ELF-1 (cell line): ENCODE measurements at places on chromosomes 12 and 14.

GRCh38 chr12:96131230-96131788, 62.9 kb upstream of the ELK3 start:
- DNase-seq = no peak

- no peak for DNase-seq
Observed at GRCh38 chr12:71837356-71837755, 2.2 kb upstream of the TBC1D15 start.

DNA sequence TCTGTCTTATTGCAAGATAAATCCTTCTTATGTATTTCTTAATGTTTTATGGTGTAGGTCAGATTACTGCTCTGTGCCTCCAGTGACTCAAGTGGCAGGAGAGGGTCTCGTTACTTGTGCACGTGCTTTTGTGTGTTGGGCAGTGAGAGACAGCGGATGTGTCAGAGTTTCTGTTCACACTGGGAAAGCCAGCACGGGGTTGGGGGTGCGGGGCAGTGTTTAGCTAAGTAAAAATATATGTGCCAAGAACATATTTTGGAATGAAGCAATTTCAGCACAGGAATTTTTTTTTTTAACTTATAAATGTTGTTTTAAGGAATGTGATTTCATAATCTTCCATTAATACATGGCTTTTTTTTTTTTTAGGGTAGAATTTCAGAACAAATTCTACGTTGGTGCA, 4.5 kb upstream of the DNAH10 start:
- no peak for DNase-seq

DNA sequence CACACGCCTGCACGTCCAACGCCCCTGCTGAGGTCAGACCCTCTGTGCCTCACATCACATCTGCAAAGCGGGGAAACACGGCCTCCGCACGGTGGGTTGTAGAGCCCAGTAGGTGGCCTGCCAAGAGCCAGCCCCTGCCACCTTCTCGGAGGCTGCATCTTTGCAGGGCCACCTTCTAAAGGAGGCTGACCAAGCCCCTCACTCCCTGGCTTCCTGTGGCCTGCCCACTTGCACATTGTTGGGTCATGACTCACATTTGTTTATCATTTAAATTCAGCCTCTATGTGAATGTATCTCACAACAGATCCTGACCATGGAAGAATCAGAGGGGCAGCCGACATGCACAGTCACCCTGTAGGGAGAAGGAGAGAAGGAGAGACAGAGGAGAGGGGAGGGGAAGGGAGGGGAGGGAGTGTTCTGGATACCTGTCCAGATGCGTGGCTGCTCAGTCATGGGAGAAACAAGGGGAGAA, 319.5 kb upstream of the DIO3 start:
- peak; percentile 57 for DNase-seq

DNA sequence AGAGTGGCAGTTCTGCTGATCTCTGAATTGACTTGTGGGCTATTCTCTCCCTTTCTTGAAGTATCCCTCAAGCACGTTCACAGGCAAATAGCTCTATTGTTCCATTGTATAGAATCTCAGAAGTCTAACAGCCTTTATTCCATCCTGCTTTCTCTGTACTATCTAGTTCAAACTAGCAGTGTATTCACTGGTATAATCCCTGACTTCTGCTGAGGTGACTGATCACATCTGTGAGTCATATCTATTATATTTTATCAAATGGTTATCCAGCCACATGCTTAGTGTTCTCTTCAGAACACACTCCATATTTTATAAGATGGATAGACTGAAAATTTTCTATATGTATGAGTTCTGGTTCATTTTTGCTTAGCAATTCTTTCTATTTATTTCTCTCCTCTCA, 866.1 kb downstream of the C12orf50 start:
- DNase-seq = no peak

- DNase-seq = no peak
Observed at GRCh38 chr12:21823581-21823980, 49.1 kb upstream of the KCNJ8 start.

- DNase-seq = no peak
Observed at GRCh38 chr14:92653162-92653651, 95.2 kb downstream of the LGMN start.

GRCh38 chr12:24404086-24404815, 454.8 kb upstream of the SOX5 start:
- no peak for DNase-seq
